SK-N-SH (cell line): ENCODE measurements at places on chromosomes 12 and 14. TPM values are rescaled to one million over a fixed set of nuclear protein-coding genes. Genes with fewer than 3 reads are reported as not detected.

- peaks cover 13% of the 10 kb centered on the region for H3K4me1 ChIP-seq
- H3K36me3 ChIP-seq = peaks cover 8% of the 10 kb centered on the region; the same call in 1 of the 2 replicates
- no peaks in the 10 kb centered on the region for H3K27me3 ChIP-seq
- DNase-seq = no peak
- no peak overlapping the region for H3K27ac ChIP-seq
Measured at GRCh38 chr12:57549203-57549908, 488 bp upstream of the KIF5A start.

GRCh38 chr12:1171657-1172408 is 180.8 kb downstream of the ERC1 start:
- no peak overlapping the region for H3K4me3 ChIP-seq
- no peak for DNase-seq
- H3K4me1 ChIP-seq = peaks cover 3% of the 10 kb centered on the region
- no peaks in the 10 kb centered on the region for H3K27me3 ChIP-seq
- no peak overlapping the region for H3K27ac ChIP-seq
- no peaks in the 10 kb centered on the region; the same call in 1 of the 2 replicates for H3K36me3 ChIP-seq

GRCh38 chr12:68686262-68686594 is 550 bp upstream of the NUP107 start:
- peaks cover 8% of the 10 kb centered on the region; the same call in 1 of the 2 replicates for H3K36me3 ChIP-seq
- no peak for DNase-seq
- peaks cover 10% of the 10 kb centered on the region; the same call in 1 of the 2 replicates for H3K4me1 ChIP-seq
- peak overlapping the region; percentile 87 for H3K4me3 ChIP-seq
- peak overlapping the region; percentile 91 for H3K27ac ChIP-seq

- H3K4me1 ChIP-seq = peaks cover 8% of the 10 kb centered on the region
- no peak overlapping the region; the same call in 1 of the 2 replicates for H3K4me3 ChIP-seq
- DNase-seq = no peak
- H3K36me3 ChIP-seq = no peaks in the 10 kb centered on the region
- no peak overlapping the region for H3K27ac ChIP-seq
Measured at GRCh38 chr12:14959463-14959862, 1.9 kb downstream of the ARHGDIB start.

The IL23A gene
- polyA plus RNA-seq = 0.29 and 0.46 TPM in 2 replicates

DNA sequence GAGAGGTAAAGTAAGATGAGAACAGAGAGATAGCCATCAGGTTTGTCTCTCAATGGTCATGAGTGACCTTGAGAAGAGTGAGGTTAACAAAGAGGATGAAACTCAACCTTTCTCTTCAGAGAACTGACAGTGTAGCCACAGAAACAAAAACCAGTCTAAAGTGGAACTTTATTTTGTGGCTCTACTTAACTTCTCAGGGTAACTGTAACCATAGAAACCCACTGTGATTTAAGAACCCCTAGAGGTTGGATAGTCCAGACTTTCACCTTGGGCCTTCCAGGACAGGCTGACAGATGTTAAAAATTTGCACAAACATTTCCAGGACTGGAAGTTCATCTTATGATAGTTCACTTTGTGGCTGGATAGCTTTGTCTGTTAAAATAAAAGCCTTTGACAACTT is 48.5 kb downstream of the ATP23 start:
- H3K4me3 ChIP-seq = no peak overlapping the region
- DNase-seq = no peak
- no peaks in the 10 kb centered on the region for H3K36me3 ChIP-seq
- no peak overlapping the region for H3K27ac ChIP-seq

GRCh38 chr14:76958980-76959710 is 69.4 kb downstream of the IRF2BPL start:
- H3K27ac ChIP-seq = peak overlapping the region; percentile 99
- H3K4me3 ChIP-seq = no peak overlapping the region
- H3K27me3 ChIP-seq = no peaks in the 10 kb centered on the region
- peaks cover 67% of the 10 kb centered on the region for H3K4me1 ChIP-seq
- DNase-seq = peak; percentile 77
- no peaks in the 10 kb centered on the region for H3K36me3 ChIP-seq

The CHD8 gene
- polyA plus RNA-seq = 20.1 and 25.3 TPM in 2 replicates

The MSI1 gene
- polyA plus RNA-seq = 1.3 and 1.7 TPM in 2 replicates

The TAS2R19 gene
- polyA plus RNA-seq = 0.15 and 0.47 TPM in 2 replicates

DNA sequence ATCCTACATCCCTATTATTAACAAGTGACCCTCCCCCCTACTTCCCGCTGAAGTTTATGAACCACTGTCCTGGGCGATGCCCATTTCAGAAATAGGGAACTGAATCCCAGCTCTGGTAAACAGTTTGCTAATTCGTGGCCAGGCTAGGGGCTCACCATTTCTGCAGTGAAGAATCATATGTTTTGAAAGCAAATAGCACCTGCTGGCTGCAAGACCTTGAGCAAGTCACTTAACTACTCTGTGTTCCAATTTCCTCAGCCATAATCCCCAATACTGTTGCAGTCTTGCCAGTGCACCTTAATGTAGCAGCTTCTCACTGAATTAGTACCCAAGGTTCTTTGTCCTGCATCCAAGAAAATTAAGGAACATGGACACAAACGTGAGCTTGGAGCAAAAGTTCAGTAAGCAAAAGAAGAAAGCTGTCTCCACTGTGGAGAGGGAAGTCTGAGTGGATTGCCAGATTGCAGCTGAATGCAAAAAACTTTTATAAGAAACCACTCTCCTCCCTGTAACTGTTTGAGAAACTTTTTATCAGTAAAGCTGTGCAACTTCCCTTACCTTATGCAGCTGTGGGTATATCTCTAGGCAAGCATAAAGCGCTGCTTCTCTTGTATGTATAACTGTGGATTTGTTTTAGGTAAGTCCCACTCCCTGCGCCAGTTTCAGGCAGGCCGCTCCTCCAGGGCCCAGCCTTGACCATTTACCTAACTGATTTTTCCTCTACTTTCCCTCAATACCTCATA is 824 bp downstream of the OAS1 start:
- no peak for DNase-seq
- H3K27ac ChIP-seq = peak overlapping the region; percentile 92
- H3K27me3 ChIP-seq = no peaks in the 10 kb centered on the region
- H3K4me1 ChIP-seq = peaks cover 27% of the 10 kb centered on the region

DNA sequence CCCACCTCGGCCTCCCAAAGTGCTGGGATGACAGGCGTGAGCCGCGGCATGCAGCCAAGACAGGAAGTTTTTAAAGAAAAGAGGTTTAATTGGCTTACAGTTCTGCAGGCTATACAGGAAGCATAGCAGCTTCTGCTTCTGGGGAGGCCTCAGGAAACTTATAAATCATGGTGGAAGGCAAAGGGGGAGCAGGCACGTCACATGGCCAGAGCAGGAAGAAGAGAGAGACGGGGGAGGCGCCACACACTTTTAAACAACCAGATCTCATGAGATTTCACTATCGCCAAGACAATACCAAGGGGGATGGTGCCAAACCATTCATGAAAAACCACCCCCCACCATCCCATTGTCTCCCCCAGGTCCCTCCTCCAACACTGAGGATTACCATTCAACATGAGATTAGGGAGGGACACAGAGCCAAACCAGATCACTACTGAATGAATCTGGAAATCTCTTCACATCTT is 14.1 kb downstream of the CCDC63 start:
- no peak overlapping the region for H3K27ac ChIP-seq
- H3K36me3 ChIP-seq = no peaks in the 10 kb centered on the region
- H3K4me1 ChIP-seq = no peaks in the 10 kb centered on the region
- H3K4me3 ChIP-seq = no peak overlapping the region

GRCh38 chr14:27127838-27128237 is 530.0 kb upstream of the NOVA1 start:
- H3K4me1 ChIP-seq = no peaks in the 10 kb centered on the region
- no peak overlapping the region for H3K4me3 ChIP-seq
- H3K27ac ChIP-seq = no peak overlapping the region
- no peaks in the 10 kb centered on the region for H3K36me3 ChIP-seq
- no peaks in the 10 kb centered on the region for H3K27me3 ChIP-seq
- DNase-seq = no peak

- H3K27me3 ChIP-seq = no peaks in the 10 kb centered on the region
- no peaks in the 10 kb centered on the region for H3K36me3 ChIP-seq
- no peak overlapping the region for H3K4me3 ChIP-seq
- no peak for DNase-seq
- no peaks in the 10 kb centered on the region; the same call in 1 of the 2 replicates for H3K4me1 ChIP-seq
Measured at GRCh38 chr12:90331821-90332220, 623.2 kb downstream of the CCER1 start.

DNA sequence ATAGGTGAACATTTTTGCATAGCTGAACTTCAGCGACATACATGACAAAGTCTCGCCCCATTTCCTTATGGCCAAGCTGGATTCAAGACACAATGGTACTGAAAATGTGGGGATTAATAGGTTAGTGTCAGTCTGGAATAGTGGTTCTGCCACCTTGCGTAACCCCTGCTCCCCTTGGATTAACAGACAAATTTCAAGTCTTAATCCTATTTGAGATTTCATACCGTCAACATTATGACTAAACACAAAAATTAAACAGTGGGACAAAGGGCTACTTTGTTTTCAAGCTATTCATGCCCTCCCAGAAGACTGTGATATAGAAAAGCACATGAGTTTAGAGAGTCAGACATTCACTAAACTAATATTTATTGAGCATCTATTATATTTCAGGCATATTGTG is 138.9 kb upstream of the HIF1A start:
- H3K4me3 ChIP-seq = no peak overlapping the region
- H3K27me3 ChIP-seq = no peaks in the 10 kb centered on the region

DNA sequence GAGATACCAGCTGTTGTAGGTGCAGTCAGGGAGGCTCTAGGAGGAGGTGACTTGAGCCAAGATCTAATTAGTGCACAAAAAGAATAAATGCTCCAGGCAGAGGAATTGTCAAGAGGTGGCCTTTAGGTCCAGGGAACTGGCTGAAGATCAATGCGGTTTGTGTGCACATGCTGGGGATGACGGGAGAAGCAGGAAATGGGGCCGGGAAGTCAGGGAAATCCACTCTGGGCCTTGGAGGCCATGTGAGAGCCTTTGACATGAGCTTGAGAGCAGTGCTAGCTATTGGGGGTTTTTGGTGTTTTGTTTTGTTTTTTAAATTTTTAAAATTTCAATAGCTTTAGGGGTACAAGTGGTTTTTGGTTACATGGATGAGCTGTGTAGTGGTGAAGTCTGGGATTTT is 67.4 kb downstream of the MVK start:
- H3K27ac ChIP-seq = no peak overlapping the region
- no peak for DNase-seq
- no peak overlapping the region for H3K4me3 ChIP-seq
- no peaks in the 10 kb centered on the region for H3K36me3 ChIP-seq

DNA sequence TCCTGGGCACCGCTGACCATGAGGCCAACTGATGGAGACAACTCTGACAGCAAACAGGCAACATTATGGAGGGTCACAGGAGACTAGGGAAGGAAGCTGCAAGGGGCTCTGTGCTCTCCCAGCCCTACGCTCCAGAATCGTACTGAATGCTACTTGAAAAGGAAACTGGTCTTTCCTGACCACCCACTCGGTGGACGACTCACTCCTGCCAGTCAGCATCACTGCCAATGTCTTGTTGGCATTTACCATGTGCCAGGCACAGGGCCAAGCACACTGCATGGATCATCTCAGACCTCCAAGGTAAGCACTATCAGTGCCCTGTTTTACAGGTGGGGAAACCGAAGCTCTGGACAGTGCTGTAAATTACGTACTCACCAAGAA is 38.0 kb downstream of the CCDC85C start:
- DNase-seq = no peak
- H3K36me3 ChIP-seq = no peaks in the 10 kb centered on the region
- peaks cover 97% of the 10 kb centered on the region for H3K4me1 ChIP-seq
- no peak overlapping the region for H3K27ac ChIP-seq
- no peak overlapping the region for H3K4me3 ChIP-seq
- H3K27me3 ChIP-seq = no peaks in the 10 kb centered on the region

The AICDA gene
- polyA plus RNA-seq = not detected in 2 replicates

The ZCCHC8 gene
- 11.3 and 14.0 TPM in 2 replicates for polyA plus RNA-seq

DNA sequence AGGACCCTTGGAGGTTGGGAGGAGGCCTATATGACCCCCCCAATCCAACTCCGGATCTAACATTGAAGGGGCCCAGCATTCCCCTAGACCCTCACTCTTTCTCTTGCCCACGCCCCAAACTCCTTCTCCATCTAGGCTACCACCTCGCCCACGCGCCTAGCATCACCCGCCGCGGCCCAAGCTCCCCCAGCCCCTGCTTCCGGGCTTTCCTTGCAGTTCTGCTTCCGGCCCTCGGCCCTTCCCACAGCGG is 445 bp downstream of the CERS5 start:
- DNase-seq = no peak
- H3K27ac ChIP-seq = peak overlapping the region; percentile 71
- H3K4me3 ChIP-seq = peak overlapping the region; percentile 97
- no peaks in the 10 kb centered on the region for H3K36me3 ChIP-seq

GRCh38 chr12:46839232-46839631 is 13.4 kb upstream of the SLC38A4 start:
- no peaks in the 10 kb centered on the region for H3K36me3 ChIP-seq
- peaks cover 9% of the 10 kb centered on the region; the same call in 1 of the 2 replicates for H3K4me1 ChIP-seq
- no peak overlapping the region for H3K4me3 ChIP-seq
- H3K27ac ChIP-seq = no peak overlapping the region

The BBS10 gene
- polyA plus RNA-seq = 5.6 and 9.2 TPM in 2 replicates

- H3K4me3 ChIP-seq = peak overlapping the region; percentile 37
- H3K36me3 ChIP-seq = no peaks in the 10 kb centered on the region
- H3K4me1 ChIP-seq = peaks cover 8% of the 10 kb centered on the region
- DNase-seq = peak; percentile 52
- peak overlapping the region; percentile 91 for H3K27ac ChIP-seq
- H3K27me3 ChIP-seq = no peaks in the 10 kb centered on the region
Measured at GRCh38 chr12:64625243-64626077, 15.2 kb downstream of the RASSF3 start.

- H3K4me3 ChIP-seq = no peak overlapping the region
- no peaks in the 10 kb centered on the region for H3K27me3 ChIP-seq
- H3K4me1 ChIP-seq = no peaks in the 10 kb centered on the region
- no peak overlapping the region for H3K27ac ChIP-seq
Measured at GRCh38 chr12:101372431-101372830, 35.1 kb downstream of the ARL1 start.

DNA sequence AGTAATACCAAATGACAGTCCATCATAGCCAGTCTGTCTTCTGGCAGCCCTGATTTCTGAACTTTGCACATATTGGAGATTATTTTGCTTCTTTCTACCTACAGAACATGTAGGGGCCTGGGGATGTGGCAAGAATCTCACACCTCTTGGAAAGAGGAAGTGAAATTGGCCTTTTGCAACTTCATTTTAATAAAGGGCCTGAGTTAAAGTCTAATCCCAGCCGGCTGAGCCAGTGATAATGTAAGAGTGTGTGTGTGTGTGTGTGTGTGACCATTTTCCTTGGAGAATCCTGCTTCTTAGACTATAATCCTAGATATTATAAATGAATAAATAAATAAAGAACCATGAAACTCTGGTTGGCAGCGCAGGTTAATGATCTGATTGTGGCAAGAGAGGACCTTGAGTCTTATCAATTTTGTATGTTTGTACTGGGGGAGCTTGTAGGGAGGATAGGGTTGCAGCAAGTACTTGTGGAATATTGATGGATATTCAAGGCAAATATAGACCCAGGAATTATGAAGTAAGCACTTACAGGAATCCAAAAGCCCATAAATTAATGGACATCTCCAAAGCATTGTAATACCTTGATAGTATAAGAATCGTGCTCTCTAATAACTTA is 233.2 kb upstream of the AMIGO2 start:
- H3K4me1 ChIP-seq = no peaks in the 10 kb centered on the region
- H3K4me3 ChIP-seq = no peak overlapping the region
- no peak for DNase-seq
- peaks cover 6% of the 10 kb centered on the region; the same call in 1 of the 2 replicates for H3K27me3 ChIP-seq

- H3K4me3 ChIP-seq = peak overlapping the region; percentile 62
- H3K36me3 ChIP-seq = peaks cover 8% of the 10 kb centered on the region; the same call in 1 of the 2 replicates
- H3K27ac ChIP-seq = no peak overlapping the region; the same call in 1 of the 2 replicates
- 0 out of 2 replicates have a peak, but pooled peaks cover 7% of the 10 kb centered on the region for H3K4me1 ChIP-seq
- H3K27me3 ChIP-seq = no peaks in the 10 kb centered on the region
Measured at GRCh38 chr12:131894981-131895639, 688 bp downstream of the ULK1 start.

GRCh38 chr14:72780751-72781150 is 113.2 kb downstream of the DPF3 start:
- no peaks in the 10 kb centered on the region for H3K36me3 ChIP-seq
- H3K4me1 ChIP-seq = no peaks in the 10 kb centered on the region; the same call in 1 of the 2 replicates
- H3K27me3 ChIP-seq = no peaks in the 10 kb centered on the region
- H3K4me3 ChIP-seq = no peak overlapping the region
